ENCODE measurements at places on chromosomes 13 and 19.

- H3K27ac ChIP-seq: no peak overlapping the region
- no peaks in the 10 kb centered on the region for H3K36me3 ChIP-seq
- no peaks in the 10 kb centered on the region for H3K4me1 ChIP-seq
- H3K27me3 ChIP-seq: no peaks in the 10 kb centered on the region
Observed at GRCh38 chr13:37416291-37417059, 182.1 kb downstream of the POSTN start.

GRCh38 chr19:10742476-10742875 lies 24.6 kb downstream of the DNM2 start:
- no peak for DNase-seq
- H3K36me3 ChIP-seq: peaks cover under 1% of the 10 kb centered on the region
- no peak overlapping the region for H3K4me3 ChIP-seq
- no peaks in the 10 kb centered on the region for H3K27me3 ChIP-seq
- H3K27ac ChIP-seq: peak overlapping the region; percentile 17

GRCh38 chr19:36136964-36137686 lies 2.7 kb upstream of the CAPNS1 start:
- peaks cover 13% of the 10 kb centered on the region for H3K4me1 ChIP-seq
- H3K4me3 ChIP-seq: no peak overlapping the region
- H3K27me3 ChIP-seq: no peaks in the 10 kb centered on the region
- no peak overlapping the region for H3K27ac ChIP-seq
- peaks cover under 1% of the 10 kb centered on the region for H3K36me3 ChIP-seq

DNA sequence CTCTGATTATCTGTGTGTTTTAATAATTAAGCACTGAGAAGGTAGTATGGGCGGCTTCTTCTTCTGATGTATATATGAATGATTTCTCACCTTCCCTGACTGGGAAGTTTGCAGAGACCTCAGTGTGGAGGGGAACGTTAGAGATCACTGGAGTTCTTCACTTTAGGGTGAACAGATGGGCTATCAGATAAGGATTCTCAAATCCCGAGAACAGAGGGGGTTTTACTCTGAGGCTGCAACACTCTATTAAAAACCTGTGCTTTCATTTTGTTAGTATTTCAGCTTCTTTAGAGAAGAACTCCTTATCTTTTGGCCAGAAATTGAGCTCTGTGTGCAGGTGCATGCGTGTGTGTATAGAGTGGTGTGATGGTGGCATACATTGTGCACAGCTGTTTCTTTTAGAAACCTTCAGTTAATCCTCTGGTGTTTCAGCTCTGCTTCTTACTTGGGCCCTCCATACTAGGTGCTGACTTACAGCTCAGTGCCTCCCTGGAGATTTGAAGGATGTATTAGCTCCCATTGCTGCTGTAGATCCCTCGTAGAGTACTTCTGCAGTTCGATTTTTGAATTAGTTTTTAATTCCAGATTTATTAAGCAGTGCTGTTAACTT lies 45.3 kb upstream of the PCDH9 start:
- DNase-seq: no peak
- H3K4me1 ChIP-seq: no peaks in the 10 kb centered on the region
- no peak overlapping the region for H3K4me3 ChIP-seq
- no peak overlapping the region for H3K27ac ChIP-seq
- H3K27me3 ChIP-seq: no peaks in the 10 kb centered on the region
- no peaks in the 10 kb centered on the region for H3K36me3 ChIP-seq

DNA sequence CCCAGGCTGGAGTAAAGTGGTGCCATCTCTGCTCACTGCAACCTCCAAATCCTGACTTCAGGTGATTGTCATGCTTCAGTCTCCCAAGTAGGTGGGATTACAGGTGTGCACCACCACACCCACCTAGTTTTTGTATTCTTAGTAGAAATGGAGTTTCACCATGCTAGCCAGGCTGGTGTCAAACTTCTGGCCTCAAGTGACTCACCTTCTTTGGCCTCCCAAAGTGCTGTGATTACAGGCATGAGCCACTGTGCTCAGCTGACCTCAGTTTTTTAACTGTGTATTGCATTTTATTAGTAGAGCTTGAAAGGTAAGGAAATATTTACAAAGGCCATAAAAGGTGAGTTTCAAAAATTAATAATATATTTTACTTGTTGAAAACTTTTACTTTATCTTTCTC lies 2.3 kb downstream of the ZNF726 start:
- no peaks in the 10 kb centered on the region for H3K36me3 ChIP-seq
- no peak overlapping the region for H3K4me3 ChIP-seq
- DNase-seq: no peak
- no peak overlapping the region for H3K27ac ChIP-seq
- H3K4me1 ChIP-seq: peaks cover 6% of the 10 kb centered on the region

DNA sequence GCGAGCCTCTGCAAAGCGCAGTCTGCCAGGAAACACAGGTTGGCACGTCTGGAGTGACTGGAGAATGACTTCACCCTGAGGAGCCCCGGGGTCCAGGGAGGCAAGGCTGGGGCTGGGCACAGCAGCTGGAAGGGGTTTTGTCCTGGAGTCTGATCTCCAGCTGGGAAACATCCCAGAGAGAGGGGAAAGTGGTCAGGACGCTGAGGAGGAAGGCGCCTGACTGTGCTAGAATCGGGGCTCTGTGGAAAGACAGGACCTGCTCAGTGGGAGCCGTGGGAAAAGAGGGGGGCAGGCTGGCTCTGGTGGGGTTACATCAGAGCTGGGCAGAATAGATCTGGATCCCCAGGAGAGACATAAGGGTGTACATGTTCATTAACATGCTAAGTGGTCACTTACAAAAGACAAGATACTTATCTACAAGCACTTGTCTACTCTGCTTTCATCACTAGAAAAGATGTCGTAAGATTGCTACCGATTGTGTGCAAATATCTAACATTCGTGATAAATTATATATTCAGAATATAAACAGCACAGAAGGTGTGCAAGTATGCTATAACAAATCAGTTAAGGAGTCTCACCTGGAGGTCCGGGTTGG lies 106.6 kb downstream of the COL4A1 start:
- H3K4me3 ChIP-seq: no peak overlapping the region
- DNase-seq: no peak
- no peak overlapping the region for H3K27ac ChIP-seq
- no peaks in the 10 kb centered on the region for H3K27me3 ChIP-seq
- no peaks in the 10 kb centered on the region for H3K4me1 ChIP-seq

DNA sequence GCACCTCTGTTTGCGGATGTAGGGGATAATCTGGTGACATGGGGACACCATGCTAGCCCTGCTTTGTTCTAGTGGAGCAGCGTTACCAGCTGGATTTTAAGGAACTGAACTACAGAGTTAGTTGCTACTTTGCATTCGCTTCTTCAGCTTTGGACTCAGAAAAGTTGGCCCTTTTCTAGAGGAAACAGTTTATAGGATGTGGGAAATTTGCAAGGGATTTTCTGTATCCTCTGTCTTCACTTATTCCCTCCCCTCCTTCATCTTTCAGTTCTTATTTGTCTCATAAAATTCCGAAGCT lies 2.1 kb downstream of the GATAD2A start:
- H3K27ac ChIP-seq: no peak overlapping the region
- H3K4me1 ChIP-seq: peaks cover 60% of the 10 kb centered on the region
- no peaks in the 10 kb centered on the region for H3K27me3 ChIP-seq
- H3K4me3 ChIP-seq: peak overlapping the region; percentile 85

- H3K4me3 ChIP-seq: no peak overlapping the region
- H3K27me3 ChIP-seq: no peaks in the 10 kb centered on the region
- H3K4me1 ChIP-seq: no peaks in the 10 kb centered on the region
- no peak overlapping the region for H3K27ac ChIP-seq
Observed at GRCh38 chr13:89003656-89004055, 1332.5 kb downstream of the SLITRK5 start.

- DNase-seq: peak; percentile 69
- H3K4me3 ChIP-seq: peak overlapping the region; percentile 95
- H3K27me3 ChIP-seq: no peaks in the 10 kb centered on the region
- peaks cover 4% of the 10 kb centered on the region for H3K36me3 ChIP-seq
- peaks cover 48% of the 10 kb centered on the region for H3K4me1 ChIP-seq
- H3K27ac ChIP-seq: peak overlapping the region; percentile 79
Observed at GRCh38 chr19:2327773-2328400, 499 bp downstream of the LSM7 start.

Measured in CD8-positive, alpha-beta memory T cell (primary cell).